Right lobe of liver (tissue), 6 donors: ENCODE measurements at places on chromosomes 3 and 15.

DNA sequence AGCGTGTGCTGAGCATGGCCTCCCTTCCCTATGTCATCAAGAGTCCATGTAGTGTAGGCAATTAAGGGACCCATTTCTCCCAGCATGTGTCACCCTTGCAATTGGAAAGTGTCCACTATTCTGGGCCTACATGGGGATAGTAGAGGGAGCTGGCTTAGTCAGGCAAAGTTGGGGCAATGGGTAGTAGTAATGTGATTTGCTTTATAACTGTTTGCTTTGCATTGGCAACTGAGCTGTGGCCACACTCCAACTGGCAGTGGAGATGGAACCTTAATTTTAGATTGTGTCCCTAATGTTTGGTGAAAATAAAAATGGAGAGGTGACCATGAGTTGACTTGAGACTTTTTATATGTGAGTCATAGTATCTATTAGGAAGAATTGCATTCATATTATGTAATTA lies 97.7 kb upstream of the SAMMSON start:
- H3K4me3 ChIP-seq = no peak overlapping the region
- no peaks in the 10 kb centered on the region for H3K27me3 ChIP-seq
- no peak for DNase-seq
- no peak overlapping the region for H3K27ac ChIP-seq

GRCh38 chr3:64508140-64508539 lies 179.7 kb downstream of the ADAMTS9 start:
- H3K27ac ChIP-seq = no peak overlapping the region
- no peak overlapping the region for H3K4me3 ChIP-seq
- H3K36me3 ChIP-seq = no peaks in the 10 kb centered on the region
- no peaks in the 10 kb centered on the region for H3K4me1 ChIP-seq
- H3K27me3 ChIP-seq = no peaks in the 10 kb centered on the region

- no peaks in the 10 kb centered on the region for H3K27me3 ChIP-seq
- no peak overlapping the region for H3K4me3 ChIP-seq
- no peak for DNase-seq
- H3K27ac ChIP-seq = no peak overlapping the region
These were observed 65.1 kb upstream of the GUCA1C start for GRCh38 chr3:109018828-109019227.

- no peak overlapping the region for H3K4me3 ChIP-seq
- DNase-seq = no peak
- H3K27ac ChIP-seq = peak overlapping the region; percentile 74
- H3K36me3 ChIP-seq = no peaks in the 10 kb centered on the region
- H3K4me1 ChIP-seq = peaks cover 23% of the 10 kb centered on the region
These were observed 322.6 kb upstream of the TLE3 start for GRCh38 chr15:70420086-70420947.

- peak; percentile 99 for DNase-seq
- H3K4me1 ChIP-seq = no peaks in the 10 kb centered on the region
- H3K4me3 ChIP-seq = peak within 1 kb of the TSS; percentile 74
- H3K27ac ChIP-seq = peak within 1 kb of the TSS; percentile 51
- H3K36me3 ChIP-seq = no peaks in the 10 kb centered on the region
- H3K27me3 ChIP-seq = no peaks in the 10 kb centered on the region
These were observed at the start of gene UQCC5 for GRCh38 chr3:52536369-52537164. Gene UQCC5 (plus strand): TSS chr3:52536605. CDS start chr3:52536756, 151 bp downstream.

DNA sequence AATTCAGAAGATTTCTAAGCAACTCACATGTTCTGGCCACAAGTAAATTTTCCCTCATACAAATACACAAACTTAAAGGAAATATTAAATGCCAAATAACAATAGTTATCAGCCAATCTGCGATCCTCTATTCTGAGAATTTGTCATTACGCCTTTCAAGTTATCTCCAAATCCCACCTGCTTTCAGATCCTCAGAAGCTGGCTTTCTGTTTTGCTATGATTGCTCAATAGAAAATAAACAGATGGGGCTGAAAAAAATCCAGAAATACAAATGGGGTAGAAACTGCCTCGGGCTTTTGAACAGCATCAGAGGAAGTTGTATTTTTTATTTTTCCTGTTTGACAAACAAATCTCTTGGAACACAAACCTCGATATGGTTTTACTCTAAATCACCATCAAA lies 74.0 kb upstream of the CNTN4 start:
- no peaks in the 10 kb centered on the region for H3K36me3 ChIP-seq
- H3K4me3 ChIP-seq = no peak overlapping the region
- H3K27me3 ChIP-seq = no peaks in the 10 kb centered on the region
- no peak overlapping the region for H3K27ac ChIP-seq
- H3K4me1 ChIP-seq = no peaks in the 10 kb centered on the region
- no peak for DNase-seq

DNA sequence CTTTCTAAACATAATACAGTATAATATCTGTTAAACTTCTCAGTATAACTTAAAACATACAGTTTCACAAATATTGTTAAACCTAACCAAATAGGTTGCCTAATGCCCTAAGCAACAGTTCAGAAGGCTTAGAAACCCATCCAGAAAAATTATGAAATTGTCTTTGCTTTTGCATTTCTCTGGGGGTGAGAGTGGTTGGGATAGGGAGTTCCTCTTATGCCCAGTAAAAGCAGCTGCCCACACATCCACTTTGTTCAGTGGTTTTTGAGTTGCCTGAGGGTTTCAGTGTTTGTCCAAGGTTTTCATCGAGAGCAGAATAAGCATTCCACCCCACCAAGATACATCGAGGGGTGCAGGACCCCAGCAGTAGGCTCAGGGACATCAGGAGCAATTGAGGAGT lies 179.4 kb downstream of the CDIN1 start:
- no peak overlapping the region for H3K4me3 ChIP-seq
- no peaks in the 10 kb centered on the region for H3K27me3 ChIP-seq
- H3K4me1 ChIP-seq = no peaks in the 10 kb centered on the region

DNA sequence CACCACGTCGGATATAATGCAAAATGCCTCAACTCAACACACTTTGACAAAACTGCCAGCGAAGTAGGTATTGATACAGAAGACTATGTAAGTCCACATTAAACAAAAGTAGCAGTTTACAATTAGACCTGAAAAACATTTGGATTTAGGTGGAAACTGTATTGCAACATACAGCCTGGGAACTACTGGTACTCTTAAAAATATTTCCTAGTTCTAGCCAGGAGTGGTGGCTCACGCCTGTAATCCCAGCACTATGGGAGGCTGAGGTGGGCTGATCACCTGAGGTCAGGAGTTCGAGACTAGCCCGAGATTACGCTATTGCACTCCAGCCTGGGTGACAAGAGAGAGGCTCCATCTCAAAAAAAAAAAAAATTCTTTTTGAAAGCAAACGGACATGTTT lies 246.2 kb downstream of the ZBTB20 start:
- no peaks in the 10 kb centered on the region for H3K36me3 ChIP-seq
- H3K4me1 ChIP-seq = peaks cover 3% of the 10 kb centered on the region
- H3K27ac ChIP-seq = peak overlapping the region; percentile 83
- H3K4me3 ChIP-seq = peak overlapping the region; percentile 5

- no peaks in the 10 kb centered on the region for H3K4me1 ChIP-seq
- no peak for DNase-seq
- no peak overlapping the region for H3K4me3 ChIP-seq
- no peak overlapping the region for H3K27ac ChIP-seq
- H3K36me3 ChIP-seq = no peaks in the 10 kb centered on the region
These were observed 285.4 kb upstream of the UMPS start for GRCh38 chr3:124444896-124445295.

DNA sequence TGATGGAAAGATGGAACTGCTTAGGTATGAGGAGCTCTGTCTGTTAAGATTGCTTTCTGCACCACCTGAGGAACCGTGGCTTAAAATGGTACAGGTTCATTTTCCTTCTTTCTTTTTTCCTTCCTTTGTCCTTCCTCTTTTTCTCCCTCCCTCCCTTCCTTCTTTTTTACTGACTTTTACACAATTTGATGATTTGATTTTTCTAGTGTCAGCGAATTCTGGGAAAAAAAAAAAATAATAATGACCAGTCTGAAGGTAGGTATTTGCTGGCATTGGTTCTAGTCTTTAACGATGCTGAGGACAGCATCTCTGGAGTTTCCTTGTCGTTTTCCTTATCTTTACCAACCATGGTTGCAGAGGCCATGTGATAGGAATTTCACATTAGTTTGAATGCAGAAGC lies 613.5 kb downstream of the EDEM1 start:
- DNase-seq = no peak
- no peaks in the 10 kb centered on the region for H3K36me3 ChIP-seq
- H3K27ac ChIP-seq = no peak overlapping the region
- H3K4me3 ChIP-seq = no peak overlapping the region
- no peaks in the 10 kb centered on the region for H3K4me1 ChIP-seq

DNA sequence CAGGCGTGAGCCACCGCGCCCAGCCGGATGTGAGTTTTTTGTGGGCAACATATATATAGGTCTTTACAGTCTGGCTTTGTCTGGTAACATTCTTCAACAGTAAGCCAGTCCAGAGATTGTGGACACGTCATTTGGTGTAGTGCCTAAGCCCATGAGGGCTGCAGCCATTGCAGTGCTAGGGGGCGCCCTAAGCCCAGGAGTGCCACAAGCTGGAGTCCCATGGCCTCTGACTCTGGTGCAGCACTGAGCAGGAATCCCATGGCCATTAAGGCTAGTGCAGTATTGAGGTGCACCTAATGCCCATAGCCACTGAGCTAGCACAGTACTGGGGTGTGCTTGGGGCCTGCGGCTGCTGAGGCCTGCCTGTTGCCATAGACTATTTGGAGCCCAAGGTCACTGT lies 136.4 kb upstream of the NDN start:
- DNase-seq = no peak
- no peak overlapping the region for H3K4me3 ChIP-seq
- no peak overlapping the region for H3K27ac ChIP-seq
- no peaks in the 10 kb centered on the region for H3K4me1 ChIP-seq

GRCh38 chr3:61268644-61269043 lies 17.4 kb upstream of the FHIT start:
- H3K27ac ChIP-seq = no peak overlapping the region
- H3K4me3 ChIP-seq = no peak overlapping the region
- H3K27me3 ChIP-seq = no peaks in the 10 kb centered on the region
- peaks cover 11% of the 10 kb centered on the region for H3K4me1 ChIP-seq
- H3K36me3 ChIP-seq = no peaks in the 10 kb centered on the region
- DNase-seq = no peak

GRCh38 chr15:88288661-88289060 lies 32.1 kb upstream of the NTRK3 start:
- no peaks in the 10 kb centered on the region for H3K4me1 ChIP-seq
- DNase-seq = no peak
- H3K4me3 ChIP-seq = no peak overlapping the region
- H3K27me3 ChIP-seq = no peaks in the 10 kb centered on the region
- H3K36me3 ChIP-seq = no peaks in the 10 kb centered on the region
- no peak overlapping the region for H3K27ac ChIP-seq

GRCh38 chr15:87227846-87228245 lies 1028.7 kb downstream of the NTRK3 start:
- no peak overlapping the region for H3K4me3 ChIP-seq
- no peaks in the 10 kb centered on the region for H3K36me3 ChIP-seq
- H3K27me3 ChIP-seq = no peaks in the 10 kb centered on the region
- H3K4me1 ChIP-seq = no peaks in the 10 kb centered on the region
- H3K27ac ChIP-seq = no peak overlapping the region

- DNase-seq = no peak
- H3K27me3 ChIP-seq = no peaks in the 10 kb centered on the region
- no peak overlapping the region for H3K4me3 ChIP-seq
- no peak overlapping the region for H3K27ac ChIP-seq
These were observed 18.3 kb upstream of the CFAP100 start for GRCh38 chr3:126376444-126376843.

GRCh38 chr3:140341203-140341602 lies 336.7 kb upstream of the TRIM42 start:
- no peak overlapping the region for H3K27ac ChIP-seq
- H3K4me3 ChIP-seq = no peak overlapping the region
- no peak for DNase-seq
- no peaks in the 10 kb centered on the region for H3K36me3 ChIP-seq
- H3K27me3 ChIP-seq = no peaks in the 10 kb centered on the region

GRCh38 chr3:36957862-36958686 lies 13.2 kb upstream of the TRANK1 start:
- DNase-seq = no peak
- H3K36me3 ChIP-seq = no peaks in the 10 kb centered on the region
- no peaks in the 10 kb centered on the region for H3K4me1 ChIP-seq
- no peak overlapping the region for H3K27ac ChIP-seq
- H3K4me3 ChIP-seq = no peak overlapping the region

GRCh38 chr3:186123012-186123411 lies 14.1 kb upstream of the ETV5 start:
- H3K4me3 ChIP-seq = no peak overlapping the region
- no peak for DNase-seq
- no peaks in the 10 kb centered on the region for H3K36me3 ChIP-seq
- H3K27ac ChIP-seq = no peak overlapping the region
- H3K4me1 ChIP-seq = no peaks in the 10 kb centered on the region
- H3K27me3 ChIP-seq = no peaks in the 10 kb centered on the region

DNA sequence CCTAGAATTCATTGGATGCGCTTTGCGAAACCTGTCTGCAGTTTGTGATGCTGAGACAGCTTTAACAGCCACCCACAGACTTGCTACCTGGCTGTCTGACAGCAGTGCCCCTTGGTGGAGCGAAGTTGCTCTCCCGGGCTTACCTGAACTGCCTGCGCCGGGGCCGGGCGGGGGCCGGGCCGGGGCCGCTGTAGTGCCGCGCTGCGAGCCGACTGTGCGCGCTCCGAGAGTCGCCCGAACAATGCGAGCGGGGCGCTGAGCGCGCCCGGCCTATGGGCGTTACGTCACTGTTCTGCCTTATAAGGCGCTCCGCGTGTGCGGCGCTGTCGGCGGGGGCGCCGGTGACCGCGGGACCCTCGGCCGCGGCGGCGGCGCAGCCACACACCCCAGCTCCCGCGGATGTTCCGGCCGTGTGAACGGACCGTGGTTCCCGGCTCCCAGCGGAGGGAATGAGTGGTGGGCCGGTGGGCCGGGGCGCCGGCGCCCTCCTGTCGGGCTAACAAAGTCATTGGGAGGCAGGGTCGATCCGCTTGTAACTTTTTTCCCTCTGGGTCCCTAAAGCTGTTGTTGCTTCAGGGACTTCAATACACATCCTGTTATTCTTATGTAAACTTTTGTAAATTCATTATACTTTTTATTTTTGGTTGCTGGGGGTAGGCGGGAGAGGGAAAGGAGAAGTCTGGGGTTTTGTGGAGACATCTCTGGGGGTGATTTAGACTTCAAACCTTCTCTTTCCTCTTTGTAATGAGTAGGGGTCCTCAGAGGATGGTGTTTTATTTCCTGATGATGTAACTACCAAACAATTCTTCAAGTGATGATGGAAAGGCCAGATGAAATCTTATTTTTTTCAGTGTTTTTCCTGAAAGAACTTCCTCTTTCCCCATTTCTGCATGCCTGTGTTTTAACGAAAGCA lies 58.5 kb downstream of the CMSS1 start:
- peak overlapping the region; percentile 74 for H3K27ac ChIP-seq
- H3K4me3 ChIP-seq = peak overlapping the region; percentile 62
- DNase-seq = peak; percentile 83
- H3K27me3 ChIP-seq = no peaks in the 10 kb centered on the region

- no peaks in the 10 kb centered on the region for H3K36me3 ChIP-seq
- H3K4me3 ChIP-seq = no peak overlapping the region
- no peaks in the 10 kb centered on the region for H3K4me1 ChIP-seq
- DNase-seq = no peak
These were observed 11.7 kb downstream of the ITGA11 start for GRCh38 chr15:68420186-68420684.
